ENCODE measurements at places on chromosomes 7 and 10. TPM values are rescaled to one million over a fixed set of nuclear protein-coding genes. Genes with fewer than 3 reads are reported as not detected.

Gene VSTM4
- polyA plus RNA-seq, result 5.6 TPM

Gene MMP21
- not detected for polyA plus RNA-seq

Gene CTAGE8
- polyA plus RNA-seq, result not detected

Gene EPO
- not detected for polyA plus RNA-seq

Gene RRP12
- 32.7 TPM for polyA plus RNA-seq

Gene TFPI2
- polyA plus RNA-seq, result 1.7 TPM

Gene NEUROG3
- polyA plus RNA-seq, result not detected

DNA sequence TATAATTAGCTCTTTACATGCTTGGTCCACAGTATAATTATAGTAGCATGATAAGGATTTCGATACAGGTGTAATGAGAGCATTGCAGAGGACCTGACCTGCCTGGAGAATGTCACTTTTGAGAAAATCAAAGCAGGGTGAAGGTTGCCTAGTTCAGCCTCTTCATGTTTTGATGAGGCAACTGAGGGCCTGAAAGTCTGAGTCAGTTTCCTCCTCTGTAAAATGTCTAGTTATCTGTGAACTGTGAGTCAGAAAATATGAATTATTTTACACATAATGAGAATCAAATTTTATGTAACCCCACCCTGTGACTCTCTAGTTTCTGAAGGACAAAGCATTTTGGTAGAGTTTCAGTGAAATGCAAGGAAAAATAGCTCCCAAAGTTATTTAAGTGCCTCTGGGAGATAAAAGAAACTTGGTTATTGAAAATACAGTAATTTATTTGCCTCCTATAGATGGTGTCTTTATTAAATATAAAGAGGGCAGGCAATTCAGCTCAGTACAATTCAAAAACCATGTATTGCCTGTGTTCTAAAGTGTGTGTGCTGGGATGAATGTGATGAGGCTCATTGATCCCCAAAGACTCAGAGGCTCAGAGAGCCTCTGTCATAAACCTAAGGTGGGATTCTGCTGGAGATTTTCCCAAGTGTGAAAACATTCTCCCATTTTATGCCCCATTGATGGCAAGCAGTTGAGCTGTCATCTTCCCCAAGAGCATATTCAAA is 37.3 kb upstream of the SAMD9L start:
- H3K4me1 ChIP-seq, result no peaks in the 10 kb centered on the region
- H3K36me3 ChIP-seq, result no peaks in the 10 kb centered on the region
- H3K27ac ChIP-seq, result no peak overlapping the region
- H3K4me3 ChIP-seq, result no peak overlapping the region

GRCh38 chr10:12512332-12513002 is 163.1 kb downstream of the CAMK1D start:
- no peaks in the 10 kb centered on the region for H3K4me1 ChIP-seq
- no peak overlapping the region for H3K27ac ChIP-seq
- no peaks in the 10 kb centered on the region for H3K36me3 ChIP-seq
- H3K4me3 ChIP-seq, result no peak overlapping the region
- no peaks in the 10 kb centered on the region for H3K27me3 ChIP-seq

- peaks cover 28% of the 10 kb centered on the region for H3K4me1 ChIP-seq
- H3K4me3 ChIP-seq, result no peak overlapping the region
- DNase-seq, result peak; percentile 75
- H3K27ac ChIP-seq, result peak overlapping the region; percentile 87
- no peaks in the 10 kb centered on the region for H3K36me3 ChIP-seq
- no peaks in the 10 kb centered on the region for H3K27me3 ChIP-seq
These were observed 14.7 kb upstream of the CAMK2G start for GRCh38 chr10:73889014-73889413.

DNA sequence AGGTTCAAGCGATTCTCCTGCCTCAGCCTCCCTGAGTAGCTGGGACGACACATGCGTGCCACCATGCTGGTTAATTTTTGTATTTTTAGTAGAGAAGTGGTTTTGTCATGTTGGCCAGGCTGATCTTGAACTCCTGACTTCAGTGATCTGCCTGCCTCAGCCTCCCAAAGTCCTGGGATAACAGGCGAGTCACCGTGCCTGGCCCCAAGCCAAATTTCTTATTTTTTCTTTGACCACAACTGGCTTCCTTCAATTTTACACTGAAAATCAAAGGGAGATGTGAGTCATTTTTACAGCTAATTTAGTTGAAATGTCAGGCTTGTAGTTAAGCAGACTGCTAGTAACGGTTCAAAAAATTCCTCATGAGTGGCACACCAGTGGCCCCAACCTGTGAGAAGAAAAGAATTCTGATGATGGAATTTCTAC is 7.8 kb downstream of the RNF216 start:
- no peaks in the 10 kb centered on the region for H3K27me3 ChIP-seq
- H3K27ac ChIP-seq, result no peak overlapping the region
- no peak for DNase-seq
- peaks cover 20% of the 10 kb centered on the region for H3K36me3 ChIP-seq
- no peaks in the 10 kb centered on the region for H3K4me1 ChIP-seq

GRCh38 chr7:132998763-132999162 is 83.1 kb downstream of the CHCHD3 start:
- H3K36me3 ChIP-seq, result no peaks in the 10 kb centered on the region
- H3K27ac ChIP-seq, result no peak overlapping the region

GRCh38 chr10:90288391-90288933 is 569.4 kb downstream of the HTR7 start:
- no peak overlapping the region for H3K27ac ChIP-seq
- H3K4me1 ChIP-seq, result peaks cover 3% of the 10 kb centered on the region
- no peak overlapping the region for H3K4me3 ChIP-seq
- no peaks in the 10 kb centered on the region for H3K27me3 ChIP-seq

DNA sequence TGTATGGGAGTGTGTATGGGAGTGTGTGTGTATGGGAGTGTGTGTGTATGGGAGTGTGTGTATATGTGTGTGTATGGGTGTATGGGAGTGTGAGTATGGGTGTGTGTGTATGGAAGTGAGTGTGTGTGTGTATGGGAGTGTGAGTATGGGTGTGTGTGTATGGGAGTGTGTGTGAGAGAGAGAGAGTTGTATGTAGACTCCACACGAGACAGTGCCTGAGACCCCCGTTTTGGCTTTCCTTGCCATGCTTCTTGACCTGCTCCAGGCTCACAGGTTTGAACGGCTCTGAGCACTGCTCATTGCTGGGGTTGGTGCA is 49.7 kb downstream of the COL17A1 start:
- no peak overlapping the region for H3K27ac ChIP-seq
- H3K4me3 ChIP-seq, result no peak overlapping the region

DNA sequence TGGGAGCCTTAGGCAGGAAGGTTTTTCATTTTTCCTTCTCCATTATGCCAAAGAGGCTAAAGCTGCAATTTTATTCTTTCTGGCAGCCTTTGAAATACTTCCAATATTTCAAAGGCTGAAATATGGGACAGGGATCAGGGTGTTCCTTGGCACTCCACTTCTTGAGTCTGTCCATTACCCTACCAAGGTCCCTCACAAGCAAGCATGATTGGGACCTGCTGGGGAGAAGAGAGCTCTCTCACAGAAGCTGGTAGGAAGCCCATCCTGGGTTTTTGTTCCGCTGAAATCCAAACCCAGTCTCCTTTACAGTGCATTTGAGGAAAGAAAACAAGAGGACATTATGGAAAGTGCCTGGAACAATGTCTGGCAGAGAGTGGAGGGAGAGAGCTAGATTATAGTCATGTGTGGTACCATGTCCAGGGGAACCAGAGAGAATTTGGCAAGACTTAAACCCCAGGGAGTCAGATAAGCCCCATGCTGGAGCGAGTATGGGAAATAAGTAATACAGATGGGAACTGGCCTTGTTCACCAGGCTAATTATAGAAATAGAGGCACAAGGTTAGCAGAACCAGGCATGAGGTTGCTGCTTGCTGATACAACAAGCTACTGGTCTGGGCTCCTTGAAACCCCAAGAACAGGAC is 104.7 kb downstream of the LSM5 start:
- H3K4me3 ChIP-seq, result no peak overlapping the region
- no peaks in the 10 kb centered on the region for H3K4me1 ChIP-seq
- H3K27ac ChIP-seq, result no peak overlapping the region
- no peak for DNase-seq
- peaks cover 4% of the 10 kb centered on the region for H3K27me3 ChIP-seq
- H3K36me3 ChIP-seq, result no peaks in the 10 kb centered on the region

DNA sequence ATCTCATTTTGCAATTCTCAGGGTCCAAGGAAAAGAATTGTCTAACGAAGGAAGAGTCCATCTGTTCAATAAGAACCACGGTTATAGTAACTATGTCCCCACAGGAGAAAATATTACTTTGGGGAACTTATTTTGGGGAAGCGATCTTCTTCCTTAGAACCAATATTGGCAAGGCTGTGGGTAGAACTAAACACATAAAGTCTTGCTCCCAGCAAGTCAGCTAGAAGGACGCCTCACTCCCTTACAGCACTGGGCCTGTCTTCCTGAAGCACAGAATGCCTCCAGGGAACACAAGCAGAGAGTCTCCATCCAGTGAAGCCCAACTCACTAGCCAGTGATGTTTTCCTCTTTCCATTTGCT is 30.2 kb downstream of the C10orf71 start:
- H3K4me3 ChIP-seq, result no peak overlapping the region
- no peak for DNase-seq
- no peaks in the 10 kb centered on the region for H3K4me1 ChIP-seq
- no peak overlapping the region for H3K27ac ChIP-seq
- H3K27me3 ChIP-seq, result no peaks in the 10 kb centered on the region

- DNase-seq, result no peak
- H3K27ac ChIP-seq, result no peak overlapping the region
- no peak overlapping the region for H3K4me3 ChIP-seq
These were observed 95.0 kb downstream of the CDCA7L start for GRCh38 chr7:21850531-21851285.

DNA sequence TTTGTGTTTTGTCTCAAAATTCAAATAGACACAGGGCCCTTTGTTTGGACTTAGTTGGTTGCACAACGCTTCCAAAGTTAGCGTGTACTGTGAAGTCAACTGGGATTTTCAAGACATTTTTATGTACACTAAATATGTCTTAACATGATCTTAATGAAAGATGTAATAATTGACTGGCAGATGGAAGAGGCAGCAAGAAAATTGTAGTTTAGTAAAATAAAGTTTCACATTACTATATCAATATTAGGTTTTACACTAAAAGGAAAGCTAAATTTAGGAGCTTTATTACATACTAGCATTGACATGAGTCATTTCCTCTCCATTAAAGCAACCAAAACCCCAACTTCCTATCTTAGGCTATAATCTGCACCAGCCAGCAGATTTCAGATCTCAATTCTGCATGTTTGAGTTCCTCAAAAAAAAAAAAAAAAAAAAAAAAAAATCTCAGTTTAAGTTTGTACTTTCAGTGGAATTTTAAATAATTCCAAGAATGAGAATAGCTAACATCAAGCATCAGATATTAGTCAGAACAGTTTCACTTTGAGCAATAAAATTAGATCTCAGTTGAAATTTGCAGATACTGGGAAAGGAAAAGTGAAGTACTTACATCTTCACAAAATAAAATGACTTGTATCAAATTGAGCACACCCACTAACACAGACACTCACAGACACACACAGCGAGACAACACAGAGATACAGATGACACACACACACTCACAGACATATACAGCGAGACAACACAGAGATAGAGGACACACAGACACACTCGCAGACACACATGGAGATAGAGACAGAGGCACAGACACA is 346.6 kb upstream of the KLF6 start:
- H3K27ac ChIP-seq, result peak overlapping the region; percentile 27
- no peak for DNase-seq
- no peaks in the 10 kb centered on the region for H3K36me3 ChIP-seq
- peaks cover 19% of the 10 kb centered on the region for H3K4me1 ChIP-seq

DNA sequence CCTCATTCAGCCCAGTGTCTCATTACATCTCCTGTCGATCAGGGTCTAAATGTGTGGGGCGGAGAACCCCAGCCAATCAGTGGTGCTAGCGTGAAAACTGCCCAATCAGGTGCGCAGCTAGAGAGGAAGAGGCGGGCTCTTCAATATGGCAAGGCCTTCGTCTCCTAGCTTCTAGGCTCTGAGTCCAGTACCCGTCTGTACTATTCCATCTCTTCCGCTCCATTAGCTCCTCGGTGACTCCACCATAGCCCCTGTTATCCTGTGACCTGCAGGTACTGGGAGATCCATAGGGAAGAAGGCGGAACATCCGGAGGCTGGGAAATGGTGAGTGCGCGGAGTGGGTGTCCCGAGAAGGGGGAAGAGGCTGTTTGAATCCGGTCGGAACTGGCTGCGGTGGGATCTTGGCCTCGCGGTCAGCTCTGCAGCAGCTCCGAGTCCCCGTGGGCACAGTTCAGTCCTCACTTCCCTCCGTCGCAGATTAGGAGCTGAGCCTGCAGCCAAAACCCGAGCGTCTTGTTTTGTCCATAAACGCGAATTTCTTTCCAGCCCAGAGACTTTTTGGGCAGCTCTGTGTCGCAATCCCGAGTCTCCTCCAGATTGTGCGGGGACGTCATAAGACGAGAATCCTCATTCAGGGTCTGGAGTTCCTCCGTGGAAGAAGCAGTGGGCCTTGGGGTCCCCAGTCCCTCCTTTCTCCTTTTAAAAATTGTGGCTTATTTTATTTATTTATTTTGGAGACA is at the start of gene ZNF727:
ZNF727 (plus strand) TSS at position 134 of the 740 bp plus-strand sequence; CDS start at position 322, 188 bp downstream.
- no peaks in the 10 kb centered on the region for H3K4me1 ChIP-seq
- peak; percentile 85 for DNase-seq
- H3K27me3 ChIP-seq, result no peaks in the 10 kb centered on the region
- peak within 1 kb of the TSS; percentile 89 for H3K27ac ChIP-seq

DNA sequence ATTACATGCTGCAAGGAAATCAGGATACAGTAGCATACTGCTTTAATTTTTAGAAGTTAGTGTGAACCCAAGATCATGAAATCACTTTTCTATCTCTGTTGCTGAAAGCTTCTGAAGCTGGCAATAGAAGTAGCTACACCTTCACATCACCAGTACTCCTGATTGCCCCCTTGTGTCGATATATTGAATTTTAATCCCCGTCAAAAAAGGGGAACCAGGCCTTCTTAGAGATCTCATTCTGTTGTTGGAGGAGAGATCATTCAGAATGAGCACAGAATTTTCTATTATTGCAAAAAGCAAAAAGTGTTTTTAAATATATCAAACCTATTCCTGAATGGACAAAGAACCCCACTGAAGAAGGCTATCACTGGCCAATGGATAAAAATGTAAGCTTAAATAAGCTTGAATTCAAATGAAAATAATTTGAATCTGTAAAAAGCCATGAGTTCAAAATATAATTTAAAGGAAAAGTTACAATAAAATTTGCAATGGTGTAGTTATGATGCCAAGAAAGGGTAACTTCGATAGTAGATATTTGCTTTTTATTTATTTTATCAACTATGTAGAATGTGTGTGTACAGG is 39.7 kb upstream of the TEX47 start:
- H3K36me3 ChIP-seq, result no peaks in the 10 kb centered on the region
- no peak overlapping the region for H3K27ac ChIP-seq
- DNase-seq, result no peak
- no peak overlapping the region for H3K4me3 ChIP-seq
- H3K27me3 ChIP-seq, result no peaks in the 10 kb centered on the region

Data from heart left ventricle (tissue), 16 donors.